ENCODE measurements at places on chromosomes 1 and 21.

DNA sequence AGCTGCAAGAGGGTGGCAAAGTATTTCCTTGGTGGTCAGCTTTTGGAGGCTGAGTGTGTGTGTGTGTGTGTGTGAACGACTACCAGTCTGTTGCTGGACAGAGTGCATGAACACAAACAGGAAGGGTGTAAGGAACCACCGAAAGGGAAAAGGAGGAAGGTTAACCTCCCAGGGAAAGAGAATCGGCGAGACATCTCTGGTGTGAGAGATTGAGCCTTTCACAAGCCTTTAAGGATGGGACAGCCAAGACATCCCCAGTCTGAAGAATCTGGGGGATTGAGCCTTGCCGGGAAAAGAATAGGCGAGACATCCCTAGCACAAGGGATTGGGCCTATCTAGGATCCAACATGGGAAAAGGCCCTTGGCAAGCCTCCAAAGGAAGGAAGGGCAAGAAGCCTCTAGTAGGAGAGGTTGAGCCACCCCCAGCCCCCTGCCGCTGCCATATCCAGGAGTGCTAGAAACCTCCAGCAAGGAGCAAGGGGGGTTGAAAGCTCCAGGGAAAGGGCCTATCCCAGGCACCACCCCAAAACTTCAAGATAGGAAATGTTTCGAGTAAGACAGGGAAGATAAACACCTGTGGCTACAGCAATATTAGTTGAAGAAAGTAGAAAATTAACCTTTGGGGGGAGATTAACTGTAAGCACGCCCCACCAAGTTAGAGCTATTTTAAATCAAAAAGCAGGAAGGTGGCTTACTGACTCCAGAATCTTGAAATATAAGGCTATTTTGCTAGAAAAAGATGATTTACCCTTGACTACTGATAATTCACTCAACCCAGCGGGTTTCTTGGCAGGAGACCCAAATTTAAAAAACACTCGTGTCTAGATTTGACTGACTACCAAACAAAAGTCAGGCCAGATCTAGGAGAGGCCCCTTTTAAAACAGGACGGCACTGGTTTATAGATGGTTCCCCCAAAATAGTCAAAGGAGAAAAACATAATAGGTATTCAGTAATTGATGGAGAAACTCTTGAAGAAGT, 3.2 kb downstream of the TEX50 start:
- H3K36me3 ChIP-seq = peaks cover 7% of the 10 kb centered on the region
- H3K4me3 ChIP-seq = no peak overlapping the region
- no peaks in the 10 kb centered on the region for H3K4me1 ChIP-seq
- H3K27me3 ChIP-seq = peaks cover 2% of the 10 kb centered on the region

DNA sequence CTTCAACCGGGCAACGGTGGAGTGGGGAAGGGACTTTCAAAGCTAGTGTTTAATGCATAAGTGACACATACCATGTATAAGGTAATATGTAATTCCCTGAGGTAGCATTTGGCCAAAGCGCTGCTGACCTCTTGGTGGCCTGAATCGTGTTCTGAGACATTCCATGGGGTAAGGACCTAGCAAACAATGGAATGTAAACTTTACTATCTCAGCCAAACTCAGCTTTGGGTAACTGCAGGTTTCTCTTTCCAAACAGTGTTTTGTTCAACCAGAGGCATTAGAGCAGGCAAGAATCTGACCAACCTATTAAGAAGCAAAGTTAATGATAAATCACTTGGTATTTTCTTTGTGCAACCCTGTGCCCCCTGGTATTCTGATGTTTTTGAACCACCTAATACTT, 22.0 kb downstream of the TGFB2 start:
- H3K4me3 ChIP-seq = no peak overlapping the region
- peaks cover 4% of the 10 kb centered on the region for H3K27me3 ChIP-seq
- no peaks in the 10 kb centered on the region for H3K36me3 ChIP-seq
- peaks cover 6% of the 10 kb centered on the region for H3K4me1 ChIP-seq

GRCh38 chr1:176195547-176195946, 11.5 kb downstream of the COP1 start:
- H3K27ac ChIP-seq = no peak overlapping the region
- no peak for DNase-seq
- peaks cover 3% of the 10 kb centered on the region for H3K4me1 ChIP-seq
- no peak overlapping the region for H3K4me3 ChIP-seq

DNA sequence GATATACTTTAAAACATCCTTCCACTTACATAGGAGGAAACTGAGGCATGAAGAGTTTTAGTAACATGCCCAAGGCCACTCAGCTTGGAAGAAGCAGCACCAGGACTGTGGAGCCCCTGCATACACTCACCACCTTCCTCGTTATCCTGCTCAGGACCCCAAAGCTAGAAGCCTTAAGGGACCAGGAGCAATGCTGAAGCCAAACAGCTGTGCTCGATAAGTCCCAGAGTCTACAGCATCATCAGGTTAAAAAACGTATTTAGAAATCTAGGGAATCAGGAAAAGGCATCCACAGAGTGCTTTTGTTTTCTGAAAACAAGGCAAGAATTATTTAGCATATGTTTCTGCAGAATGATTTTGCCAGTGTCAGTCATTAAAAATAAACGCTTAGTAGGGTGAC, 301.7 kb upstream of the ESRRG start:
- H3K4me1 ChIP-seq = peaks cover 7% of the 10 kb centered on the region
- no peak overlapping the region for H3K4me3 ChIP-seq
- H3K36me3 ChIP-seq = no peaks in the 10 kb centered on the region

GRCh38 chr1:117527566-117528102, 78.2 kb upstream of the TENT5C start:
- no peak overlapping the region for H3K27ac ChIP-seq
- no peaks in the 10 kb centered on the region for H3K27me3 ChIP-seq
- H3K4me1 ChIP-seq = no peaks in the 10 kb centered on the region
- no peaks in the 10 kb centered on the region for H3K36me3 ChIP-seq
- no peak overlapping the region for H3K4me3 ChIP-seq

DNA sequence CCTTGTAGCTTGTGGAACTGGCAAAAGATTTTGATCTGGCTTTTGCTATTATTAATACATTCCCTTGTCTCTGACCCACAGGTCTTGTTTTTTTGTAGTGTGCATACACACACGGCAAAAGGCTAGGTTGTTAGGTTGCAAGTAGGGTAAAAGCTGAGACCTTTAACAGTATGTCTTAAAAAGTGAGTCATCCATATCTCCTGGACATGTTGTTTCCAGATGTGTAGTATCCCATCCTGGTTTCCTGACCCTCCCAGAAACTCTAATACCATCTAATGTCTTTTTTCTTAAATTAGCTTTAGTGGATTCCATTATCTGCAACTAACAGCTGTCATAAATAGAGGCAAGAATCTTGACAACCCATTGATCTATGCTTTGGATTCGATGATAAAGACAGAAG, 14.7 kb downstream of the OVGP1 start:
- H3K27ac ChIP-seq = no peak overlapping the region
- peaks cover 12% of the 10 kb centered on the region for H3K4me1 ChIP-seq
- H3K36me3 ChIP-seq = peaks cover 3% of the 10 kb centered on the region

GRCh38 chr1:47396671-47397196, 19.4 kb upstream of the FOXE3 start:
- DNase-seq = no peak
- H3K27ac ChIP-seq = no peak overlapping the region
- H3K4me3 ChIP-seq = no peak overlapping the region
- H3K27me3 ChIP-seq = no peaks in the 10 kb centered on the region
- peaks cover 3% of the 10 kb centered on the region for H3K36me3 ChIP-seq

DNA sequence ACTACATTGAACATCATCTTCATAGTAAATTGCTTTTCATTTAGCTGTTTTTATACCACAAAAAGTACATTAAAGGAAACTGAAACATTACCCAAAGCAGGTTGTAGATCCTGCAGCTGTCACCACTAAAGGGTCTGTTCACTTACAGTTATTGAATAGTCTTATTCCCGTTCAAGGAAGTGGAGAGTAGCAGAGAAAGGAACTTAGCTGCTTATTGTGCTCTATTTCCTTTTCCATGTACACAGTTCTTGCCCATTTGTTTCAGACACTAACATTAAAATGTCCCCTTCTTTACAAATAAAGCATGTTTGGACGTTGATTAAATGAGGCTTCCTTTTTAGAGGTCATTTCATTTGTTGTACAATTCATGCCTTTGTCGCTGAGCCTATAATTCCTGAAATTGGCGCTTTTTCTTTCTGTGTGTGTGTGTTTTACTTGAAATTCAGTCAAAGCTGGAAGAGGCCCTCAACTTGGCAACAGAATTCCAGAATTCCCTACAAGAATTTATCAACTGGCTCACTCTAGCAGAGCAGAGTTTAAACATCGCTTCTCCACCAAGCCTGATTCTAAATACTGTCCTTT, 44.4 kb upstream of the BMP8A start:
- no peak overlapping the region for H3K4me3 ChIP-seq
- peaks cover 11% of the 10 kb centered on the region for H3K4me1 ChIP-seq
- peak overlapping the region; percentile 55 for H3K27ac ChIP-seq
- H3K36me3 ChIP-seq = peaks cover 57% of the 10 kb centered on the region
- DNase-seq = no peak

DNA sequence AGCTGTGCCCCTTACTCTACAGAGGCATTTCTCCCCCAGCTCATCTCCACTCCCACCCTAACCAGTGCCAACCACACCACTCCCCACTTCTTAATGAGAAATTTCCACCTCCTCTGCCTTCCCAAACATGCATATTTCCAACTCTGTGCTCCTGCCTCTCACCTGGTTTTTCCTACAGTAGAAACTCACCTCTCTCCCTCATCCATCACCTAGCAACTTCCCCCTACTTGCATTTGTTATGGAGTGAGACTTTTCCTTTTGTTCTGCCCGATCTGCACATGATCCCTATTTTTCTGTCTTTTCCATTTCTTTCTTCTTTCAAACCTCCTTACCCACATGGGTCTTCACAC, 11.9 kb downstream of the RGS8 start:
- no peaks in the 10 kb centered on the region for H3K36me3 ChIP-seq
- no peak overlapping the region for H3K4me3 ChIP-seq
- peaks cover 16% of the 10 kb centered on the region for H3K4me1 ChIP-seq
- DNase-seq = no peak
- H3K27ac ChIP-seq = no peak overlapping the region

- peaks cover 5% of the 10 kb centered on the region for H3K36me3 ChIP-seq
- H3K27me3 ChIP-seq = no peaks in the 10 kb centered on the region
- no peak for DNase-seq
Measured at GRCh38 chr1:45266151-45266801, 59.9 kb upstream of the ZSWIM5 start.

DNA sequence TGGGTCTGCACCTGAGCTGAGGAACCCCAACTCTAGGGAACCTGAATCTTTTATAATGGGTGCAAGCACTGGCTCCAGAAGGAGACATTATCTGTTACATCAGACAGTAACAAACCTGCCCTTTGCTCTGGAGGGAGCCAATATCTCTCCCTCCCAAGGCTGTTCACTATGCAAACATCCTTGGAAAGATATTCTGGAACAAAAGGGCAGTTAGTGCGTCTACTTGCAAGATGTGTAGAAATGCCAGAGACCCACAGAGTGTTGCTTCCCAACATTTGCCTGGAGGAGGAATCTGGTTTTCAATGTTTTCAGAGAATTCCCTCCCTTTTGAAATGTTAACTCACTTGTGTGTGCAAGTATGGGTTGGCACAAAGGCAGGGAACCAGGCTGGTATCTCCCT, 31.9 kb downstream of the UMODL1 start:
- peaks cover 11% of the 10 kb centered on the region for H3K27me3 ChIP-seq
- H3K27ac ChIP-seq = no peak overlapping the region
- DNase-seq = no peak
- H3K36me3 ChIP-seq = no peaks in the 10 kb centered on the region

GRCh38 chr1:72483846-72484357, 201.6 kb upstream of the NEGR1 start:
- H3K27me3 ChIP-seq = no peaks in the 10 kb centered on the region
- no peak overlapping the region for H3K27ac ChIP-seq
- peaks cover 6% of the 10 kb centered on the region for H3K36me3 ChIP-seq
- DNase-seq = no peak
- H3K4me1 ChIP-seq = no peaks in the 10 kb centered on the region
- no peak overlapping the region for H3K4me3 ChIP-seq

- H3K27ac ChIP-seq = no peak overlapping the region
- H3K4me1 ChIP-seq = peaks cover under 1% of the 10 kb centered on the region
- no peak overlapping the region for H3K4me3 ChIP-seq
- peaks cover 15% of the 10 kb centered on the region for H3K27me3 ChIP-seq
- H3K36me3 ChIP-seq = peaks cover 10% of the 10 kb centered on the region
- no peak for DNase-seq
Measured at GRCh38 chr1:1037366-1038327, 17.7 kb downstream of the AGRN start.

GRCh38 chr21:16420031-16420724, 690.4 kb downstream of the USP25 start:
- H3K4me1 ChIP-seq = peaks cover 7% of the 10 kb centered on the region
- H3K27me3 ChIP-seq = no peaks in the 10 kb centered on the region
- peak; percentile 14 for DNase-seq
- H3K27ac ChIP-seq = no peak overlapping the region
- no peaks in the 10 kb centered on the region for H3K36me3 ChIP-seq

DNA sequence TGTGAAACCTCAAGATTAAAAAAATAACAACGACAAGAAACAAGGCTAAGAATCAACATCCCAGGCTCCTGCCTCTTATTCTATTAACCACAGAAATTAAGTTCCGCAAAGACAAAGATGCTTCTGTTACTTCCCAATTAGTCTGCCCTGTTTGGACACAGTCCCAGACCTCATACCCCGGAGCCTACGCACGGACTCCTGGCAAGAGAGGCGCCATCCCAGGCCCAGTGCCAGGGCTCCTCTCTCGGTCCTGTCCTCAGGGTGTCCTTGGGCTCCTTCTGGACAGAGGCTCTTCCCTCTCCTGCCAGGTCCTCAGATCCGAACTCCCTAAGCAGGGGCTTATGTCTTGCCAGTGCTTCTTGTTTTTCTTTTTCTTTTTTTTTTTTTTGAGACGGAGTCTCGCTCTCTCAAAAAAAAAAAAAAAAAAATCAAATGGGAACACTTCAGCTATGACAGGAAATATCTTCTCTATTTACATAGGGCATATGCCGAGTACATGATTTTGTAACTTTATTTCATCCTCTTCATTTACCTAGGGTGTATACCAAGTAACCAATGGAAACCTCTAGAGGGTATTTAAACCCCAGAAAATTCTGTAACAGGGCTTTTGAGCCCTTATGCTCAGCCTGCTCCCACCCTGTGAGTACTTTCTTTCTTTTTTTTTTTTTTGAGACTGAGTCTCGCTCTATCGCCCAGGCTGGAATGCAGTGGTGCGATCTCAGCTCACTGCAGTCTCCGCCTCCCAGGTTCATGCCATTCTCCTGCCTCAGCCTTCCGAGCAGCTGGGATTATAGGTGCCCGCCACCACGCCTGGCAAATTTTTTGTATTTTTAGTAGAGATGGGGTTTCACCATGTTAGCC, 11.7 kb upstream of the ENO1 start:
- DNase-seq = no peak
- H3K4me3 ChIP-seq = no peak overlapping the region
- H3K27me3 ChIP-seq = no peaks in the 10 kb centered on the region
- peaks cover 9% of the 10 kb centered on the region for H3K4me1 ChIP-seq
- no peaks in the 10 kb centered on the region for H3K36me3 ChIP-seq
